ENCODE measurements at places on chromosomes 13 and 19. TPM values are rescaled to one million over a fixed set of nuclear protein-coding genes. Genes with fewer than 3 reads are reported as not detected.

DNA sequence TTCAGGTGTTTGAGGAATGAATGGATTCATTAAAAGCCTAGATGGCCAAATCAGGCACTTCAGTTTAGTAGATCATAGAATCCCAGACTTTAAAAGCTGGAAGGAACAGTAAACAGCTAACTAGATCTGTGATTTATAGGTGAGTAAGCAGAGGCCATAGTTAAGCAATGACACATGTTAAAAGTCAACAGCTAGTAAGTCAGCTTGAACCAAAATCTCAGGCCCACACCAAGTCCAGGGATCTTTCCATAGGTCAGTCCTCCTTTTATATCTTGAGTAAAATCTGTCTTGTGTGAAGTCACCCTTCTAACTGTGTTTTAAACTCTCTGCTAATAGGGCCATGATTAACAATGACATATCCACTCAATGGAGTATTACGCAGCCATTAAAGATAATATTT, 275.5 kb upstream of the SOX21 start:
- no peak for DNase-seq

CCNE1 gene
- 4.1 TPM for total RNA-seq

ZNF613 gene
- total RNA-seq, result 7.8 TPM

FLT1 gene
- total RNA-seq, result 0.46 TPM

BIVM gene
- 6.4 TPM for total RNA-seq

GRCh38 chr19:28596561-28597071, 616.3 kb downstream of the UQCRFS1 start:
- DNase-seq, result no peak

DNA sequence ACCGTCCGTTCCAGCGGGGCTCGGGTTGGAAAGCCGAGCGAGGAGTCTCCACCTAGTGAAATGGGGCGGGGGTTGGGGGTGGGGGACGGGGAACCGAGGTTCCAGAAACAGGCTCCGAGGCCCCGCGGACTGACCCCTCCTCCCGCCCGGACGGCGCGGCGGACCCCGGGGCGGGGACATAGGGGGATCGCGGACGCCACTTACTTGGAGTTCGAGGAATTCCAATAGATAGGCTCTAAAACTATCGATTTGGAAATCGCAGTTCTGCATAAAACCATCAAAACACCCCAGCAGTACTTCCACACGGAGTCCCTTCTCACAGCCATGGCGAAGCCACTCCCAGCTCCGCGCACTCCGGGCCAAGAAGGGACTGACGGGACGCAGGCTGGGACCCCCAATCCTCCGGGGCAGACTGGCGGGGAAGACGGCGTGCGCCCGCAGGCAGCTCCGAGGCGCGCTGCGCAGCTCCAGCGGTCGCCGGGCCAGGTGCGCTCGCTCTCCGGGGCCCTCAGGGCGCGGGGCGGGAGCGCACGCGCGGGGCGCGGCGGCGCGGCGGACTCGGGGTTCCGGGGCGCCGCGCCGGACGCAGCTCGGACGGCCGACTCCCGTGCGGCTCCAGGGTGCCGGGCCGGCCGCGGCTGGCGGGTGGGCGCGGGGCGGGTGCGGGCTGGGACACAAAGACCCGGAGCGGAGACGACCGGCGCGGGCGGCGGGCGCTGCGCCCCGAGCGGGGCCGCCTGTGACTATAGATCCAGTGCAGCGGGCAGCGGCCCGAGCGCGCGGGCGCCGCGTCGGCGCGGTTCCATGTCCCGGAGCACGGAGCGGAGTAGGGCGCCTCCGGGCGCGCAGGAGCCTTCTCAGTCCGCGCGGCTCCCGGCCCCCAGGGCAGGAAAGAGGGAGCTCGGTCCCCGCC, 567 bp downstream of the EFNB2 start:
- DNase-seq, result peak; percentile 44

- DNase-seq, result no peak
These were observed 210.8 kb downstream of the DCT start for GRCh38 chr13:94268661-94269060.

DNA sequence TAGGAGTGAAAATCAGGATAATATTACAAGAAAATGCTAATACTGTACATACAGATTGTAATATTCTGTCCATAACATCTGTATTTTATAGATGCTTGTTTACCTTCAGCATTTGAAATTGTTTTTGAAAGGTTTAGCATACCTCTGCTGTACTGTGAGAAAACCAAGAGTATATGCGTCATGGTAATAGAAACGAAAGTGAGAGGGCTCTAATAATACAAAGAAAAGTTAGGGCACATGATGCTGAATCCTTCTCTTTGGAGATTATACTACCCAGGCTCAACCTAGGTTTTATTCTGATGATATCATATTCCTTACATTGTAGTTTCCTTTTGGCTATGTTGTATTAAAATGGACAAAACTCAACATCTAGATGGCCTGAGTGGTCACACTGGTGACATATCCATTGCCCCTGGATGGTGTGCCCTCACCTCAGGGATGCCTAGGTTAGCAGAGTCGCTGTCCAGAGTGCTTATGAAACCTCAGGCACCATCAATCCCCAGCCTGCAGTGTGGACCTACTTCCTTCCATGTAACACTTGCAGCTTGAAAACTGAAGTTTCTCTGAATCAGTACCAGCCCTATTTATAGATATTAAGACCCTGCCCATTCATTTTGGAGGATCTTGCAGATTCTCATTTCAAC, 253.7 kb downstream of the KCTD12 start:
- no peak for DNase-seq

DNA sequence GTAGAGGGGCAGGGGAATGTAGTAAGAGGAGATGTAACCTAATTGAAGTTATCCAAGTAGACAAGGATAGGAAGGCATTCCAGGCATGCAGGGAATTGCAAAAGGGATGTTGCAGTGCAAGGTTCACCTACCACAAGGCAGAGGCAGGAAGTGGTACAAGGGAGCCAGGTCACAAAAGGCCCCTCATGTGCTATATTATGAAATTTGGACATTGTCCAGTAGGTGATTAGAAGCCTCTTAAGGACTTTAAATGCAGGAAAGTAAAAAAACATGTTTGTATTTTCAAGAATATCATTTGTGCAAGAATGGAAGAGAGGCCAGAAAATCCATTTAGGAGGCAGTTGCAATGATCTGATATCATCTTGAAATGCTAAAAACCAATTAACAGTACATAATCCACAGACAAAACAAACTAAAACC, 111.4 kb downstream of the FRY start:
- DNase-seq, result no peak

N4BP2L2 gene
- 118 TPM for total RNA-seq

GRCh38 chr19:3136684-3137055, 837 bp downstream of the GNA15 start:
- no peak for DNase-seq

- no peak for DNase-seq
These were observed 6.8 kb downstream of the RPS11 start for GRCh38 chr19:49502866-49503581.

DNA sequence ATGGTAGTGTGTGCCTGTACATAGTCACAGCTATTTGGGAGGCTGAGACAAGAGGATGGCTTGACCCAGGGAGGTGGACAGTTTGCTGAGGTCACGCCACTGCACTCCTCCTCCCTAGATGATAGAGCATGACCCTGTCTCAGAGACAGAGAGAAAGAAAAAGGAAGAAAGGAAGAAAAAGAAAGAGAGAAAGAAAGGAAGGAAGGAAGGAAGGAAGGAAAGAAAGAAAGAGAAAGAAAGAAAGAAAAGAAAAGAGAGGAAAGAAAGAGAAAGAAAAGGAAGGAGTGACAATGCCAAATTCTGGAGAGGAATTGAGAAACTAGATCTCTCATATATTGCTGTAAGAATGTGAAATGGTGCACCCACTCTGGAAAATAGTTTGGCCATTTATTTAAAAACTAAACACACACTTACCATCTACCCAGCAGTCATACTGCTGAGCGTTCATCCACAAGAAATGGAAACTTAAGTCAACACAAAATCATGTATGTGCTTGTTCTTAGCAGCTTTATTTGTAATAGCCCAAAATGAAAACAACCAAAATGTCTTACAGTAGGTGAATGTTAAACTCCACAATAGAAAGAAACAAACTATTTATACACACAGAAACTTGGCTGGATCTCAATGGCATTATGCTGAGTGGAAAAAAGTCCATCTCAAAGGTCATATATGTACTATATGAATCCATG, 7.5 kb downstream of the TEX101 start:
- no peak for DNase-seq

MEIOSIN gene
- not detected for total RNA-seq

- DNase-seq, result no peak
These were observed 67.7 kb downstream of the CAB39L start for GRCh38 chr13:49376121-49376520.

FGF21 gene
- total RNA-seq, result not detected

GRCh38 chr19:50870417-50871089, 2.7 kb upstream of the KLK2 start:
- no peak for DNase-seq

KLK4 gene
- 0.75 TPM for total RNA-seq
